ENCODE measurements at places on chromosomes 13 and 19.

GRCh38 chr13:112850273-112850672 is 118.7 kb upstream of the MCF2L start:
- no peak for DNase-seq

GRCh38 chr13:78309497-78310180 is 293.7 kb downstream of the POU4F1 start:
- DNase-seq: no peak

DNA sequence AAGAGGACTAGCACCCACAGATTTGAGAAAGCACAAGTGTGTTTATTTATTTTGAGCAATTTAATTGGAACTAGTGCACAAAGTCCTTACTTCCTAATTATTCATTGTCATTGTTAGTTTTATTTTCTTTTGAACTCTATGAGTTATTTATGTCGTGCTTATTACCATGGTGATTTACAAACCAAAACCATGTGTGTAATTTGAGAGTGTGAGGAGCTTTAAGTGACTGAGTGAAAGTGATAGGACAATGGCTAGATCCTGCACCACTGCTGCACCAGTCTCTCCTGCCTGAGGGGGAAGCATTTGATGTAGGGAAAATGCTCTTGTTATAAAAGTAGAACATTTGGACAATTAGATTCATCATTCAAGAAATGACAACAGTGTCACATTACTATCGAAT is 172.3 kb upstream of the KLF12 start:
- DNase-seq: no peak

DNA sequence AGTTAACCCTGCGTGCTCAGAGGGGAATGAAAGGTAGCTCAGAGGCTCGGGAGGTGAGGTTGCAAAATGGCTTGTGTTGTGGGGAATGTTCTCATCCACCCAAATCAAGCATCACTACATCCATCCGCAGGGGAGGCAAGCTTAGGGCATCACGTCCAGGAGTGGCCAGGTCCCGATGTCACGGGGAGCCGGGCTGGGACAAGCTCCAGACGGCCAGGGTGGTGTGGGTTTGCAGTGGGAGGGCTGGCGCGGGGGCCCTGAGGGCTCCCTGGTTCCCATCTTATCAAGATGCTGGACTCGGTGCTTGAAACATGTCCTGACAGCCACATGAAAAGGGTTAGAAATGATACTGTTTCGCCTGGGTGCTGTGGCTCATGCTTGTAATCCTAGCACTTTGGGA is 25.8 kb downstream of the EPN1 start:
- no peak for DNase-seq
